ENCODE measurements at places on chromosomes 6 and 20. TPM values are rescaled to one million over a fixed set of nuclear protein-coding genes. Genes with fewer than 3 reads are reported as not detected.
A peak's percentile ranks its signal among the peaks of the same experiment; 100 is the strongest.

- H3K27me3 ChIP-seq = no peaks in the 10 kb centered on the region
- H3K4me3 ChIP-seq = no peak overlapping the region
- H3K27ac ChIP-seq = no peak overlapping the region
- no peak for DNase-seq
- peaks cover 5% of the 10 kb centered on the region for H3K4me1 ChIP-seq
- no peaks in the 10 kb centered on the region for H3K36me3 ChIP-seq
Measured at GRCh38 chr6:80543598-80544222, 437.2 kb downstream of the BCKDHB start.

Gene TMEM30A
- total RNA-seq = 52.3 TPM

Gene CDH4
- total RNA-seq = 0.05 TPM

- peaks cover 25% of the 10 kb centered on the region for H3K4me1 ChIP-seq
- H3K27ac ChIP-seq = peak overlapping the region; percentile 78
- no peaks in the 10 kb centered on the region for H3K27me3 ChIP-seq
- H3K4me3 ChIP-seq = peak overlapping the region; percentile 68
Measured at GRCh38 chr6:3053231-3053508, 15.1 kb upstream of the RIPK1 start.

Measured in left ventricle myocardium inferior (tissue), 1 donor.